OCI-M1 (cell line): ENCODE measurements at places on chromosomes 6 and 20.

- DNase-seq: peak; percentile 18
These were observed 34.9 kb upstream of the TFAP2A start for GRCh38 chr6:10449751-10450150.

- peak; percentile 91 for DNase-seq
These were observed 197.0 kb downstream of the UTRN start for GRCh38 chr6:144482142-144482541.

GRCh38 chr6:157255079-157255478, 68.2 kb downstream of the TMEM242 start:
- no peak for DNase-seq

GRCh38 chr6:159979136-159979874, 10.4 kb downstream of the IGF2R start:
- peak; percentile 58 for DNase-seq

DNA sequence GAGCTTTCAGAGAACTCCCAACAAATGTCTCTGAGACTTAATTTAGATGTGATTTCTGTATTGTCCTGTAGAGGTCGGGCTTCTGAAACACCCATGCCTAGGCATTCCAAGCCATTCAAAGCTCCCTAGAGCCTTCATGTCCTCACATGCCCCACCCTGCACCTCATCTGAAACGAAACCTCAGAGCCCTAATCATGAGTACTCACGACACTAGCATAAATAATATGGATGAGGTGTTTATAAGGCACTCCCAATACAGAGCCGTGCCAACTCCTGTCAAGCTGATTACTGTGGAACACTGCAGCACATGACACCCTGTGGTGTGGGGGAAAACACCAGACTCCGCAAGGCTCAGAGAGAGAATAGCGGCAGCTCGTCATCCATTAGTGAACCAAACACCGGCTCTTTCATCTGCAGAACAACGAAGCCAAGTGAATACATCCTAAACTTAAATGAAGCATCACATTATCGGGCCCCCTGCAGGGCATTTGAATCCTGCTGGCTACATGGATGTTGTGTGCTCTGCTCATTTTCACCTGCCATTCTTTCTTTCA, 83.8 kb downstream of the FNDC1 start:
- peak; percentile 69 for DNase-seq

- DNase-seq: no peak
These were observed 39.8 kb upstream of the AKAP12 start for GRCh38 chr6:151199991-151200390.

DNA sequence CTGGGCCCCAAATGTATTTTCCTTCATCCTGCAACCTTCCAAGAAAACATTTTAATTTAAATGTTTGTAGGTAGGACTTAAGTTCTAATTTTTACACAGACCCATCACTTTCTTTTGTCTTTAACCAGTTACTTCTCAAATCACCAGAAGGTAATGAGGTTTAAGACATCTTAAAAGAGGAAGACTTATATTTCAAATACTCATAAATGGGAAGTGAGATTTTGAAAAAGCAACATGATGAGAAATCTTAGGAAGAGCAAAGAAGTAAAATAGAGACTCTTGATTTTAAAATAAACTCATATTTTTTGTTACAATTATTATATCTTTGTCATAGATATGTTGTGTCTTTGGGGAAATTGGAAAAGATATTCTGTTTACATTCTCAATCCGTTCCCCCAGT, 82.3 kb downstream of the SYNE1 start:
- no peak for DNase-seq

- DNase-seq: peak; percentile 36
These were observed 63.2 kb upstream of the ARMH2 start for GRCh38 chr6:24861934-24862333.

DNA sequence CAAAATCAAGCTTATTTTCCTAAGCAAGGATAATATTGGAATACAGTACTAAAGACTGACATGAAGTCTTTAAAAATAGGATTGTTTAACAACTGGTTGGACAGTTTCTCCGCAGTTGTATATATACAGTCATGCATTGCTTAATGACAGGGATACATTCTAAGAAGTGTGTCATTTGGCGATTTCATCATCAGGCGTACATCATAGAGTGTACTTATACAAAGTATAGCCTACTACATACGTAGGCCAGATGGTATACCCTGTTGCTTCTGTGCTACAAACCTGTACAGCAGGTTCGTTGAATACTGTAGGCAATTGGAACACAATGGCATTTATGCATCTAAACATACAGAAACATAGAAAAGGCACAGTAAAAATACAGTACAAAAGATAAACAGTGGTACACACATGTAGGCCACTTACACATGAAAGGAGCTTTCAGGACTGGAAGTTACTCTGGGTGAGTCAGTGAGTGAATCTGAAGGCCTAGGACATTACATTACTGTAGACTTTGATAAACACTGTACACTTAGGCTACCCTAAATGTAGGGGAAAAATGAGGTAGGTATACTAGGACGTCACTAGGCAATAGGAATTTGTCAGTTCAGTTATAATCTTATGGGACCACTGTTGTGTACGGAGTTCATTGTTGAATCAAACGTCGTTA, 20.1 kb downstream of the HECA start:
- no peak for DNase-seq

GRCh38 chr6:138572167-138572875, 73.0 kb upstream of the NHSL1 start:
- DNase-seq: peak; percentile 44

GRCh38 chr6:144159223-144159622, 8.9 kb downstream of the STX11 start:
- no peak for DNase-seq

DNA sequence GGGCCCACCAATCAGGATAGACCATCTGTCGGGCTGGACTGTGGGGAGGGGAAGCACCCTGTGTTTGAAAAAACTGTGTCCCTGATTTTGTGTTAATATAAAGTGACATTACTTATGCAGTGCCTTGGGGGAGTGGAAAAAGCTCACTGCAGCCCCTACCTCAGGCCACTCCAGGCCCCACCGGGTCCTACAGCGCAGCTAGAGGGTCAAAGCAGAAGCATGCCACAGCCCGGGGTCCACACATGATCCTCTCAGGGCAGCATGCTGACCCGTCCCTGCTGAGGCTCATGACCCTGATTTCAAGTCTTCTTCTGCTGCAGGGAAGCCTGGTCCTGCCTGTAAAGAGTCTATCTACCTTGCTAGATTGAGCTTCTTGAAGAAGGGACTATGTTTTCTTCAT, 133.0 kb upstream of the PLCB4 start:
- no peak for DNase-seq

DNA sequence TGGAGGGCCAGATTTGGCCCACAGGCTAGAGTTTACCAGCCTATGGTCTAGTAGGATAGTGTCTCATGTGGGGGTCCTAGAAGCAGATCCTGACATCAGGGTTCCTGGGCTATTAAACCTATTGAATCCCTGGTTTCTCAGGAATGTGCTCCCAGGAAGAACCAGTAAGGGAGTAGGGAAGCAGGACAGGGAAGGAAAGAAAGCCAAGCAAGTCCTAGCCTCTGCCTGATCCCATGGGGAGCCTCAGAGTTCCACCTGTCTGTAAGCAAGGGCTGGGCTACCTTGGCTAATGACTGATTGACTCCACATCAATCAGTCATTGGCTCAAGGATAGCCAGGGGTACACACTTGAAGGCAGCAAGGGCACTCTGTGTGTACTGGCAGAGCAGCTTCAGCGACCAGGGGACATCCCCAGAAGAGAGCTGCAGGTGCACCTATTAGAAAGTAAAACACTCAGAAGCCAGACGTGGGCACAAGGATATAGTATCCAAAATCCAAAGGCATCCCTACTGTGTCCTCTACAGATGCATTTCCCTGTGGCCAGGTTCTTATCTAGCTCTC, 309.5 kb downstream of the TSHZ2 start:
- no peak for DNase-seq

DNA sequence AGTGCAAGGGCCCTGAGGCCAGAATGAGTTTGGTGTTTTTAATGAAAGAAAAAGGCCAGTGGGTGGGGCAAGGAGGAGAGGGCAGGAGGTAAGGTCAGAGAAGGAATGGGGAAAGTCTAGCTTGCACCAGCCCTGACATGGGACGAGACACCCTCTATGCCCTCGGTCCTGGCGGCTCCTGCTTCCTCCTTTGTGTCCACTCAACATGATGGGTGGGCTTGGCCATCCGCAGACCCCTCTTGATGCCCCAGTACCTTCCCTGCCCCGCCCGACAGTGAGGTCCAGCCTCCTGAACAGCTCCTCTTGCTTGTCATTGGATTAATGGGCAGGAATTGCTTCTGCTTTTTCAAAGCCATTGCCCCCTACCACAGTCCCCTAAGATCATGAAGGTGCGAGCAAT, 33.6 kb upstream of the ANGPT4 start:
- DNase-seq: no peak

- no peak for DNase-seq
These were observed 36.5 kb downstream of the SGK1 start for GRCh38 chr6:134281388-134281787.

GRCh38 chr20:34624629-34625028, 52.3 kb downstream of the PIGU start:
- no peak for DNase-seq

DNA sequence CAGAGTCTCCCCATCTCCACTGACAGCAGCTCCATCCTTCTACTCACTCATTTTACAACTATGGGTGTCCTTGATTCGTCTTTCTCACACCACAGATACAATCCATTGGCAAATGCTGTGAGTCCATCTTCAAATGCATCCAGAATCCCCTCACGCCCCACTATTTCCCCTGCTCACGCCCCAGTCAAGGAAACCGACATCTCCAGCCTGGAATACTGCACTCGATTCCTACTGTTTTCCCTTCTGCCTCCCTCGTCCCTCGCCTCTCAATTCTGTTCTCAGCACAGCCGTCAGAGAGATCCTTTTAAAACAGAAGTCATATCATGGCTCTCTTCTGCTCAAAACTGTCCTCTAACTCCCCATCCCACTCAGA, 4.7 kb downstream of the HLA-B start:
- no peak for DNase-seq

GRCh38 chr6:158347335-158347734, 35.1 kb downstream of the TULP4 start:
- DNase-seq: no peak

DNA sequence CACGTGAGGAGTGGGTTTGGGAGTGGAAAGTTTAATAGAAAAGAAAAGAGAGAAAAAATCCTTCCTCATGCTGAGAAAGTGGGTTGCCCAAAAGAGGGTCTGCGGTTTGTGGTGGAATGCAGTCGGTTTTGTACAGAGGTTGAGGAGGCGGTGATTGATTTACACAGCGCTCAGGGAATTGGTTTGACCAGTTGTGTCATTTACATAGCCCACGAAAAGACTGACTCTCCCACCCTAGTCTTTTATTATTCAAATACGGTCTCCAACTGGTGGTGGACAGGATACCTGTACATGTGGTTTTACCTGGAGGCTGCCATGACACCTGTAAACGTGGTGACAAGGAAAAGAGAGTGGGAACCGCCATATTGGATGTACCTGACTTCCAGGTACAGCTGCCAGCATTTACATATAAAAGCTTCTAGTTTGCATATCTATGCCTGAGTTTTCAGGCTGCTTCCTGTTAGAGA, 42.1 kb downstream of the HLA-DPB1 start:
- DNase-seq: no peak

DNA sequence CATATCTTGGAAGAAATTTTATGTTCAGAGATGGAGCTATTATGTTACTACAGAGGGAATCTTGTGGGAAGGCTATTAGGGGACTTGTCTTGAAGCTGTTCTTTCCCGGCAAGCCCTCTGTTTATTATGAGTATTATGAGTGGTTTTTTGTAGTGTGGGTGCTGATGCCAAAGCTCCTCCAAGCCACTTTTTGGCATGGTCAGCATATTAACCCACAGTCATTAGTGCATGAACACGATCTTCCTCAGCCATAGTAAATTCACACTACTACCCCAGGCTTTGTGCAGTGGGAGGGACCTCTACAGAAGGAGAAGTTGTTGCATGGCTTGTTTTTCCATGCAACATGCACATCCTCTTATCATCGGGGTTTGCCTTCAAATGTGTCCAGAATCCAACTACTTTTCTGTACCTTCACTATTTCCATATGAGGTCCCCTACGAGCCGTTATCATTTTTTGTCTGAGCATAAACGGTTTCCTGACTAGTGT, 6.5 kb upstream of the BMP6 start:
- no peak for DNase-seq

DNA sequence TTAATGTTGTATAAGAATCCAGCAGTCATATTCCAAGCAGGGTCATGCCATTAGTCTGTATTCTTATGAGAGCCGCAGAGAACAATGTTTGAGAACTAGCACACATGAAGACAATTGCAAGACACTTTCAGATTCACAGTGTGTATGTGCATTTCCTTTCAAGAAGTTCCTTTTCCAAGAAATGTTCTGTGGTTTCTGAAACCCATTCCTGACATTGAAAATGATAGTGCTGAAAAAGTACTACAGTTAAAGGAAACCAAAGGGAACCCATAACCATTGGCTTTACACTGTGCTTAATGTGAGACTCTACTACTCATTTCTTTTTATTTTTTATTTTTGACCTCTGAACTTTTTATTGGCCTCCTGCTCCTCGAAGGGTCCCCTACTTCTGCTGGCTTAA, 4.2 kb upstream of the CALHM6 start:
- peak; percentile 91 for DNase-seq

DNA sequence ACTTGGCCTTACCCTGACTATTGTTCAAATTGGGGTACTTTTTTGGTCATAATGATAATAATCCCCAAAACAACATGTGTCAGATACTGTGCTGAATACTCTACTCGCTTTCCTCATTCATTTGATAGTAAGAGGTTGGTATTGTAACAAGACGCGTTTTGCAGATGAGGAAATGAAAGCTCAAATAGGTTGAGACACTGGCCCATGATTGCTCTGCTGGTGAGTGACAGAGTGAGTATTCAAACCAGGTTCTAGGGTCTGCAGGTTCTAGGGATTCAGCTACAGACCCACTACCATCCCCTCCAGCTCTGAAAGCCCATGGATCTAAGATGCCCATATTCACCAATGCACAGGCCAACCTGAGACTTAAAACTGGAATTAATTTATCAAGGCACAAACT, 1.3 kb upstream of the ENPP4 start:
- DNase-seq: peak; percentile 25

DNA sequence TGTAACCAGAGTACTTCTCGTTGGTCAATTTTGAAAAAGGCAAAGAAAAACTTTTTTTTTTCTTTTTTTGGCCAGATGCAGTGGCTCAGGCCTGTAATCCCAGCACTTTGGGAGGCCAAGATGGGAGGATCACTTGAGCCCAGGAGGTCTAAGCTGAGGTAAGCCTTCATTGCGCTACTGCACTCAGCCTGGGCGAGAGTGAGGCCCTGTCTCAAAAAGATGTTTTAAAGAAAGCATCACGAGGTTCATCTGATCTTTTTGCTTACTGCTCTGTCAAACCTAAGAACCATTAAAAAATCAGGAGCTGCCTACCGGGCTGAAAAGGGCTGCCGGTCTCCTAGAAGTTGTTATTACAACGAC, 607 bp downstream of the LYRM2 start:
- DNase-seq: no peak

DNA sequence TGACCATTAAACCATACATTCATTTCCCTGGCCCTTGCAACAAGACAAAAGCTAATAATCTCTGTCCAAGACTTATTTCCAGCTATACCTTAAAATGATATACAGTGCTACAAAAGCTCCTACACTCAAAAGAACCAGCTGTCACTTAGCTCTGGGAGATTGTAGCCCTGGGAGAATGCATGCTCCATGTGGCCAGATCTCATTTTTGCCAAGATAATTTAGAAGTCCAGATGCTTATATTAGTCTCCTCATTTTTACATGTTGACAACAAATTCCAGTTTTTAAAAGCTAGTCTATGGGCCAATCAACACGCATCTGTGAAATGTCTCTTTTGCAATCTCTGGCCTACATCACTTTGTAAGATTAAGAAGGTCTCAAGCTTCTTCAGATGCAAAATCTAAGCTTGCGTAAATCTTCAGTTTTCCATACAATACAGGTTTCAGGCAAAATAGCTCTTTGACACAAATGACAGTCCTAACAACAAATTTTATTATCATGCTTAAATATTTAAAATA, 27.1 kb downstream of the TASP1 start:
- no peak for DNase-seq
